ENCODE measurements at places on chromosomes 1 and 21.

- no peak for DNase-seq
These were observed 8.9 kb downstream of the SIM2 start for GRCh38 chr21:36707763-36708285.

DNA sequence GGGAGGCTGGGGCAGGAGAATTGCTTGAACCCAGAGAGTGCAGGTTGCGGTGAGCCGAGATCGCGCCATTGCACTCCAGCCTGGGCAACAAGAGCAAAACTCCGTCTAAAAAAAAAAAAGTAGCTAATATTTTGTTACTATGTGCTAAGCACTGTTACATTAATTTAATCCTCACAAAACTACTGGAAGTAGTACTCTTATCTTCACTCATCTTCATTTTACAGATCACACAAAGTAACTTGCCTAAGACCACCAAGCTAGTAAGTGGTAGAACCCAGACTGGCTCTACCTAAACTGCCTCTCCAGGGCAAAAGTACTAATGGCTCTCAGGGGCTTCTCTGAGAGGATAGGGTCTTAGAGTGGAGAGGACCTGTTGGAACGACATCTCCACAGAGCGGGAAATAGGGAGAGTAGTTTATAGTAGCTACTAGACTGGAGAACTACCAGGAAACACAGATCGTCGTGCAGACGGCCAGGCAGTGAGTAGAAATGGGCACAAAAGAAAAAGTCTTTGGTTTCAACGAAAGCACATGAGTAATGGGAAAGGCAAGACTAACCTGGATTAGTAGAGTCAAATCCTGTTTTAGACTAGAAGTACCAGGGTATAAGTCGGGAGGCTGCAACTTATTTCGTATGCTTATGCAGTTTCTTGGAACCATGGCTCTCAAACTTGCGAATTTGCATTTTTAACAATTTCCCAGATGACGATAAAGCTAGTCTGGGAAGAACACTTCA is 1.4 kb downstream of the CLCC1 start:
- DNase-seq, result no peak

DNA sequence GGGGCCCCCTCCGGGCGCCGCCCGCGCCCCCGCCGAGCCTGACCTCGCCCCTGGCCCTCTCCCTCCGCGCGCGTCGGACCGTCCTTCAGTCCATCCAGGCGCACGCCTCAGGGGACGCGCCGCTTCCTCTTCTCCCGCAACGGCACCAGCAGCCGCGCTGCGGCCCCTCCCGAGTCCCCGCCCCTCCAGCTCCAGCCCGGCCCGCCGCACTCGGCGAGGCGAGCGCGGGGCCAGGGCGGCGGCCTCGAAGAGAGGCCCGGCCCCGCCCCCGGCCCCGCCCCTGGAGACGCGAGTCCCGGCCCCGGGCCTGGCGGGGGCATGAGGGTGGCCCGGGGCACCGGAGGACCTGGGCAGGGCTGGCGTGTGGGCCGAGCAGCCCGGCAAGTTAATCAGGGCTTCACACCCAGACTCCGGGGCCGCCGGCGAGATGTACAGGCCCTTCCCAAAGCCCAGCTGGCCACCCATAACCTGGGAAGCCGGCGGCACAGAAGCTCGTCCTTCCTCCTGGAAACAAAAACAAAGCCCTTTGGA is at the start of gene IGSF3:
IGSF3 (minus strand) TSS at position 159 of the 531 bp plus-strand sequence. CDS start 1,407 bp downstream, outside the sequence.
- DNase-seq, result peak; percentile 3

GRCh38 chr1:179996099-179996498 is 41.5 kb downstream of the CEP350 start:
- DNase-seq, result no peak

GRCh38 chr1:26696654-26697430 is 1.0 kb downstream of the ARID1A start:
- no peak for DNase-seq

DNA sequence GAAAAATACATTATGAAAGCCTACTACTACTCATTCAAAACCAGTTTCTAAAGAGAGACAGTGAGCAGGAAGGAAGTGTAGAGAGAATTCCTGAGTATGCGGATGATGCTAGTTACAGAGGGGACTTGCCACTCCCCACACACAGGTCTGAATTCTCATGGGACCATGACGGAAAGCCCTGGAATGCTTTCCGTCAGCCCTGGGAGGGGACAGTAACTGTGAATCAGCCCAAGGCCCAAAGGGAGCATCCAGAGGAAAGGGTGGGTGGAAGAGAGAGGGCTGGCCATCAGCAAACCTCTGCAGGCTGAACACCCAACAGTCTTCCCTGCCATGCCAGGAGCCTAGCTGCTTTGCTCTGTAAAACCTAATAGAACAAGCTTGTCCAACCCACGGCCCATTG is 36.4 kb downstream of the RCSD1 start:
- no peak for DNase-seq

GRCh38 chr1:6601049-6601922 is 1.4 kb downstream of the KLHL21 start:
- DNase-seq, result peak; percentile 58

DNA sequence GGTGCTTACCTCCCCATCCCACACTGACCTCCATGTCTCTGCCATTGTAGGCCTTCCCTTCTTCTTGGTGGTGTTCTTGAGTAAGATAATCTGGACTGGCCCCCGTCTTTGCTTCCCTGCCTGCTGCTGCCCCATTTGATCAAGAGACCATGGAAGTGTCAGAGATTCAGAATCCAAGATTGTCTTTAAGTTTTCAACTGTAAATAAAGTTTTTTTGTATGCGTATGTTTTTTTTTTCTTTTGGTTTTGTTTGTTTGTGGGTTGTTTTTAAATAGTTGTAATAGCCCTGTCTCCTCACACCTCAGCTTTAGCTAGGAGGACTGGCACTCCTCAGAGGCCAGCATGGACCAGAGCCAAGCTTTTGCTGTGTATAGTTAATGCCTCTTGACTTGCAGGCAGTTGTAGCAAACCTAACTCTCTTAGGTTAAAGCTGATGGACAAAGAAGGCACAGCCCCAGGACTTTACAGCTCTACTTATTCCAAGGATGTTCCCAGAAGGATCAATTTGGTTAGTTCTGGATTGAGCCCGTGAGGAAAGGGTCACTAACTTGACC is 5.6 kb upstream of the YBX1 start:
- no peak for DNase-seq

- no peak for DNase-seq
These were observed 27.0 kb downstream of the DISC1 start for GRCh38 chr1:231653632-231654031.

DNA sequence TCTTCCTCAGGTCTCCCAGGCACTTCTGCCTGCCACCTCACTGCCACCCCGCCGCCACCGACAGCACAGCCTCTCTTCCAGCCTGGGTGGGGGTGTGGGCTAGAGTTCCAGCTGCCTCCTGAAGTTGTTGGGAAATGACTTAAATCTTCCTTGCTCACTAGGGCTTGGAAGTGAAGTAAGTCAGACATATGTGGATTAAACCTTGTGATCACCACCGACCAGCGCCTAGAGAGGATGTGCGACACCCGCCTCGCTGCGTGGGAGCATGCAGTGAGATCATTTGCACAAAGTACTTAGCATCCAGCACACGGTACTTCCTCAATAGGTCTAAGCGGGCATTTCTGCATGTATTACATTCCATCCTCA is 71.4 kb upstream of the FAM20B start:
- no peak for DNase-seq

GRCh38 chr1:62439652-62440371 is 3.0 kb downstream of the USP1 start:
- DNase-seq, result peak; percentile 25

GRCh38 chr1:154219541-154219940 is 1.2 kb upstream of the UBAP2L start:
- peak; percentile 45 for DNase-seq

- DNase-seq, result no peak
These were observed 10.5 kb downstream of the PTGFRN start for GRCh38 chr1:116920211-116920610.

- DNase-seq, result no peak
These were observed 42.9 kb downstream of the COL18A1 start for GRCh38 chr21:45447821-45448220.

DNA sequence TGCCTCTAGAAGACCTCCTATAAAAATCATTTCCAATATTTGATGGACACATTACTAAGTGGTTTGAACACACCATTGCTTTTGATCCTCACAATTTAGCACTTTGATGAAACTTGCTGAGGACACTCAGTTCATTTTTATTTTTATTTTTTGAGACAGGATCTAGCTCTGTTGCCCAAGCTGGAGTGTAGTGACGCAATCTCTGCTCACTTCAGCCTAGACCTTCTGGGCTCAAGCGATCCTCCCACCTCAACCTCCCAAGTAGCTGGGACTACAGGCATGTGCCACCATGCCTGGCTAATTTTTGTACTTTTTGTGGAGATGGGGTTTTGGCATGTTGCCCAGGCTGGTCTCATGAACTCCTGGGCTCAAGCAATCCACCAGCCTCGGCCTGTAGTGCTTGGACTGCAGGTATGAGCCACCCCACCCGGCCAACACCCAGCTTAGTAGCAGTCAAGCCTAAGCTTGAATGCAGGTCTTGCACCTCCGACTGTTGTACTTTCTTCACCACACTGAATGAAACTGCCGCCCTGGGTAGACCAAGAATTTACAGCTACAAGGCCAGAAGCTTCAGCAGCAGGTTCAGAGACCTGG is 24.8 kb upstream of the ATP2B4 start:
- no peak for DNase-seq

DNA sequence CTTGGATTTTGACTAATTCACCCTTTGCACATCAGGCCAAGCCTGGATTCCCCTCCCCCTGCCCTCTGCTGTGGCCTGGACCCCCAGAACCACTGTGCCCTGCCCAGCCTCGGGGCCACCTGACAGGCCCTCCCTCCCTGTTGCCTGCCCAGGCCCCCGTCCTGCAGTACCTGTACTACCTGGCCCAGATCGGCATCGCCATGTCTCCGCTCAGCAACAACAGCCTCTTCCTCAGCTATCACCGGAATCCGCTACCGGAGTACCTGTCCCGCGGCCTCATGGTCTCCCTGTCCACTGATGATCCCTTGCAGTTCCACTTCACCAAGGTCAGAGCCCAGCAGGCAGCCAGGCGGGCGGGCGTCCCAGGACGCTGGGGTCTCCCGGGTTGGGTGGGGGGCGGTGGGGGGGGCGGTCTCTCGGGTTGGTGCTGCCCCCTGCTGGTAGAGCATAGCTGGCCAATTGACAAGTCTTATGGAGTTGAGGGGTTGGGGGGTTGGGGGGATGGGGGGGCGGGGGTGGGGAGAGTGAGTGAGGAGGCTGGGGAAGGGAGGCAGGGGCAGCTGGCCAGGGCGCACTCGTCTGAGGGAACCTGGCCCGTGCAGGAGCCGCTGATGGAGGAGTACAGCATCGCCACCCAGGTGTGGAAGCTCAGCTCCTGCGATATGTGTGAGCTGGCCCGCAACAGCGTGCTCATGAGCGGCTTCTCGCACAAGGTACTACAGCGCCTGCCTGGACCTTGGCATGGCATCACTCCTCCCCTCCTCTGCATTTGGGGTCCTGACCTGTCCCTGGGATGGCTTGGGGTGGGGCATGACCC is 10.7 kb downstream of the AMPD2 start:
- DNase-seq, result no peak

- DNase-seq, result peak; percentile 74
These were observed 56.2 kb upstream of the PRRC2C start for GRCh38 chr1:171429137-171429536.

DNA sequence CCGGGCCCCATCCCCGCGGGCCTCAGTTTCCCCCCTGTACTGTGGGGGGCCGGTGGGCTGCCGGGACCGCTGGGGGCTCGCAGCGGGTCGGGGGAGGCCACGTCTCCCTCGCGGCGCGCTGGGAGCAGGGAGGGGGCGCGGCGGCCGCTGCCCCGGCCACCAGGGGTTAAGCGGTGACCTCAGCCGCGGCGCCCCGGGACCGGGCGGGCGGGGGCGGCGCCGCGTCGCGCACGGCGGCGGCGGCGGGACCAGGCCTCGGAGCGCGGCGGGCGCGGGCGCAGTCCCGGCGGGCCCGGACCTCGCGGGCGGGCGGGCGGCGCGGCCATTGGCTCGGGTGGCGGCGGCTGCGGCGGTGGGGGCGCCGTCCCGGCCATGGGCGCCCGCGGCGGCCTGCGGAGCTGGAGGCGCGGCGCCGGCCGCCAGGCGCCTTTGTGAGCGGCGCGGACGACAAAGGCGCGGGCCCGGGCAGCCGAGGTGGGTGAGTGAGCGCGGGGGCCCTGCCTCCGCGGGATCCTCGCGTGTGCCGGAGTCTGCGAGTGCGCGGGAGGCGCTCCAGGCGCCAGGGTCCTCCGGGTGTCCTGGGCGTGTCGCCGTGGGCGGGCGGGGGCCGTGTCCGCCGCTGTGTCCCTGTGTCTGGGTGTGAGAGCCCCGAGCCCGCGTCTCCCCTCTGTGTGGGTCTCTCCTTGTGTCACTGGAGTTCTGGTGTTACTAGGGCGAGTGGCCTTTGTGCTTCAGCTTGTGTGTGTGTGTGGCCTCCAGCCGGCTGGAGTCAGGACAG is at the start of gene ARHGEF10L:
ARHGEF10L (plus strand) TSS at position 222 of the 778 bp plus-strand sequence. CDS start 40,898 bp downstream, outside the sequence.
- no peak for DNase-seq

DNA sequence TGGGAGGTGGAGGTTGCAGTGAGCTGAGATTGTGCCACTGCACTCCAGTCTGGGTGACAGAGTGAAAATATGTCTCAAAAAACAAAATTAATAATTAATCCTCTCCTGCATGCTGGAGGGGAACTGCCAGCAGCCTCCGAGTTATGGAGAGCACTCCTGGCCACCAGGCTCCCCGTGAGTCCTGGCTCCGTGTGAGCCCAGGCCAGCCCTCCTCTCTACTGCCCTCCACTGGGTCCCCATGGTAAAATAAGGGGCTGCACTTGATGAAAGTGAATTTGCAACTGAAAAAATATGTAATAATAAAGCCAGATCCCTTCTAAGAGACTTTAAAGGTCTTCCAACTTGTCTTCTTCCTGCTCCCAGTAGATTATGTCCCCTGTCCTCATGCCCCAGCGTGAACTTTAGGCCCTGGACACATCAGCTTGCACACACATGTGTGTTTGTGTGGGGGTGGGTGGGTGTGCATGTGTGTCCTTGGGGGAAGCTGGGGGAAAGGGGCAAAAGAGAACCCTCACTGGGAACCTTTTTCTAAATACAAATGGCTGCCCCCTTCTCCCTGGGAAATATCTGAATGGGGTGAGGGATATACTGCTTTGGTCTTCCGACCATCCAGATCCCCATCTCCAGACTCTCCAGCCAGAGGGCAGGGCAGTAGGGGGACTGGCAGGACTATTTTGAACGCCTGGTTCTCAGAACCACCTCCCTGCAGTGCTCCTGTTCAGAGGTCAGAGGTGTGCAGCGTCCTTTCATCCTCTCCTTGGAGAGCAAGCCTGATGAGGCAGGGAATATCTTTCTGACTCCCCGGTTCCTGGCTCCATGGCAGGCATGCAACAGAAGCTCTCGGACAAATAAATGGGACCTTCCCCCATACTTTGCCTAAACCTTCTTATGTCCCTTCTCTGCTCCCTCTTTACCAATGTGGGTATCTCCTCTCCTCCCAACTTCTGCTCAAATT is 26.2 kb downstream of the NEK2 start:
- peak; percentile 50 for DNase-seq

Measured in Kasumi-1 (cell line).